ENCODE measurements at places on chromosomes 12 and 14.

GRCh38 chr14:79413734-79414428, 797.4 kb downstream of the DIO2 start:
- no peak for DNase-seq
- no peak overlapping the region for H3K4me3 ChIP-seq
- H3K27me3 ChIP-seq, result no peaks in the 10 kb centered on the region
- no peaks in the 10 kb centered on the region for H3K4me1 ChIP-seq
- no peaks in the 10 kb centered on the region for H3K36me3 ChIP-seq
- H3K27ac ChIP-seq, result no peak overlapping the region

- H3K27me3 ChIP-seq, result no peaks in the 10 kb centered on the region
- no peak overlapping the region for H3K4me3 ChIP-seq
- H3K4me1 ChIP-seq, result no peaks in the 10 kb centered on the region
These were observed 64.8 kb upstream of the PLEKHG3 start for GRCh38 chr14:64639340-64639821.

DNA sequence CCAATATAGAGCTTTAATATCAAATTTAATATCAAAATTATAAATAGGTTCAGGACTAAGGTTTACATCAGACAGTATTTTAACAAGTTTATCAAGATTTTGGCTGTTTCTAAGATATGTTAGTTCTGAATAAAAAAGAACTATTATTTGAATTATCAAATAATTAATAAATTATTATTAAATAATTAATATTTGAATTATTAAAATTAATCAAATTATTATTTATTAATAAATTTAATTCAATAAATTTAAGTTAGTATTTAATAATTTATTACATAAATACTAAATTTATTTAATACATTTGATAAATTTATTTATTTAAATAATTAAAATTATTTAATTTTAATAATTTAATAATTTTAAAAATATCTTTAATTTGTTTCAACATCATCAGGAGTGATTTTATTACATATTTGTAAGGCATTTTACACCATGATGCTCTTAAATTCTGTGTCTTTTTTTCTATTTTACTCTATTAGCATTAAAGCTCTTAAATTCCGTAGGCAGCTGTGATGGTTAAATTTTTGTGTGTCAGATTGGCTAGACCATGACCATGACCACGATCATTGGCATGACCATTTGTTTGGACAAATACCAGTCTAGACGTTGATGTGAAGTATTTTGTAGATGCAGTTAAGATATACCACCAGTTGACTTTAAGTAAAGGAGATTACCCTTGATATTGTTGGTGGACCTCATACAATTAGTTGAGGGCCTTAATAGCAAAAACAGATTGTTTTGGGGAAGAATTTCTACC, 82.6 kb downstream of the BBS10 start:
- DNase-seq, result no peak
- H3K4me3 ChIP-seq, result no peak overlapping the region
- H3K36me3 ChIP-seq, result no peaks in the 10 kb centered on the region
- H3K4me1 ChIP-seq, result no peaks in the 10 kb centered on the region
- no peak overlapping the region for H3K27ac ChIP-seq
- no peaks in the 10 kb centered on the region for H3K27me3 ChIP-seq

- H3K27me3 ChIP-seq, result no peaks in the 10 kb centered on the region
- no peak overlapping the region for H3K4me3 ChIP-seq
- DNase-seq, result no peak
- H3K4me1 ChIP-seq, result no peaks in the 10 kb centered on the region
These were observed 293.3 kb downstream of the PPFIA2 start for GRCh38 chr12:81465876-81466275.

DNA sequence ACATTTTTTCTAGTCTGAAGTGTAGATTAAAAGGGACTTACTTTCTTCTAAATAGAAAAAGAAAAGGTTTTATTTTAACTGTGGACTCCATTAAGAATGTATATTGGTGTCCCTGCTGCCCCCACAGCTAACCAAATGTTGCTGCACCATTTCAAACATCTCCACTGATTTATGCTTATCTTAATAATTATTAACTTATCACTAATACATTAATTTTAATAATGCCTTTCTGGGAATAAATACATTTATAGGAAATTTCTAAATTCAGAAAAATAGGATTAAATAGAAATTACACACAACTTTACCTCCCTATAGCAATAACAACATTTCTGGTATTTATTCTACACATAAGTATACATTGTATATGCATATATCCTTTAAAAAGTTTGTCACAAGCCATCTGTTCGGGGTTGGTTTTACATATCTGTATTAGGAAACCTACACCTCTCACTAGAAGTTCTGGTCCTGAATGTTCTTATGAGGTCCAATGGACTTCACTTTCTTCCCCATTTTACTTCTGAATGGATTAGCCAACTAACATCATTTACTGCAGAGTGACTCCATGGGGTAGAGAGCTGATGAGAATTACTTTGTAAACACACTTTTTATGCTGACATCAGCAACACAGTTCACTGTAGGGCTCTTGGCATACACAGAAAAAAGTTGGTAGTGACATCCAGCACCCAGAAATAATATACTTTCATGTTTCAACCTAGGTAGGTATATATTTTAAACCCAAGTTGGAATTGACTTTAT, 9.4 kb upstream of the SELPLG start:
- peaks cover 9% of the 10 kb centered on the region for H3K4me1 ChIP-seq
- peaks cover 17% of the 10 kb centered on the region for H3K36me3 ChIP-seq
- no peaks in the 10 kb centered on the region for H3K27me3 ChIP-seq
- H3K27ac ChIP-seq, result no peak overlapping the region
- no peak overlapping the region for H3K4me3 ChIP-seq

DNA sequence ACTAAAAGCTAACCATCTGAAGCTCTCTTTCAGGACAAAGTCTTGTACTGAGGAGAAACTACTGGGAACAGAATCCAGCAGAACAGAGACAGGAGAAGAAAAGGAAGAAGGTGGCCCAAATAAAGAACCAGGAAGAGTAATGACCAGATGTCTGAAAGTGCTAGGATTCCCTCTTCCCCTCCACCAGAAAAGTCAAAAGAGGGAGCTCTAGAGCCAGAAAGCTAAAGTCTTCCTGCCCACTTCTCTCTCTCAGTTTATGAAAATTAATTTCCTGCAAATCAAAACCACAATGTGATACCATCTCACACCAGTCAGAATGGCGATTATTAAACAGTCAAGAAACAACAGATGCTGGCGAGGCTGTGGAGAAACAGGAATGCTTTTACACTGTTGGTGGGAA, 47.2 kb downstream of the SPPL3 start:
- H3K4me3 ChIP-seq, result no peak overlapping the region
- no peaks in the 10 kb centered on the region for H3K36me3 ChIP-seq
- no peaks in the 10 kb centered on the region for H3K27me3 ChIP-seq
- DNase-seq, result peak; percentile 21
- H3K4me1 ChIP-seq, result peaks cover 37% of the 10 kb centered on the region
- peak overlapping the region; percentile 36 for H3K27ac ChIP-seq

GRCh38 chr14:29937116-29937515, 9.5 kb upstream of the PRKD1 start:
- H3K27me3 ChIP-seq, result no peaks in the 10 kb centered on the region
- H3K36me3 ChIP-seq, result no peaks in the 10 kb centered on the region
- H3K4me3 ChIP-seq, result no peak overlapping the region
- DNase-seq, result no peak
- no peaks in the 10 kb centered on the region for H3K4me1 ChIP-seq

- no peak overlapping the region for H3K4me3 ChIP-seq
- DNase-seq, result peak; percentile 44
- H3K27ac ChIP-seq, result no peak overlapping the region
- H3K36me3 ChIP-seq, result no peaks in the 10 kb centered on the region
- H3K4me1 ChIP-seq, result no peaks in the 10 kb centered on the region
- H3K27me3 ChIP-seq, result no peaks in the 10 kb centered on the region
These were observed 11.2 kb downstream of the CEP170B start for GRCh38 chr14:104876251-104876699.

DNA sequence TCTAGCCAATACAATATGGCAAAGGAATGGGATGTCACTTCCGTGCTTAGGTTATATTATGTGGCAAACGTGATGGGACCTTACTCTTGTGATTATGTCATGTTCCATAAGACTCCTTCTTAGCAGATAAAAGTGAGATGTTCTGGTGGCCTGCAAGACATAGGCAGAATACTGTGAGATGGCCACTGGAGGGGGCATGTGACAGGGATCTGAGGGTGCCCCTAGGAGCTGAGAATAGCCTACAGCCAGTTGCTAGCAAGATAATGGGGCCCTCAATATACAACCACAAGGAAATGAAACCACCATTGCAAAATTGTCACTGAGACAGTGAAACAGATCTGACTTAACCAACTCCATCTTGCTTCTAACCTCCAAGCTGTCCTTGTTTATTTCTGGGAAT, 151.4 kb upstream of the SSTR1 start:
- H3K4me3 ChIP-seq, result no peak overlapping the region
- peak; percentile 65 for DNase-seq
- H3K4me1 ChIP-seq, result no peaks in the 10 kb centered on the region

- H3K27me3 ChIP-seq, result no peaks in the 10 kb centered on the region
- no peak for DNase-seq
- no peaks in the 10 kb centered on the region for H3K4me1 ChIP-seq
These were observed 8.4 kb downstream of the CPM start for GRCh38 chr12:68924546-68924945.
